ENCODE measurements at places on chromosomes 2 and 18.

DNA sequence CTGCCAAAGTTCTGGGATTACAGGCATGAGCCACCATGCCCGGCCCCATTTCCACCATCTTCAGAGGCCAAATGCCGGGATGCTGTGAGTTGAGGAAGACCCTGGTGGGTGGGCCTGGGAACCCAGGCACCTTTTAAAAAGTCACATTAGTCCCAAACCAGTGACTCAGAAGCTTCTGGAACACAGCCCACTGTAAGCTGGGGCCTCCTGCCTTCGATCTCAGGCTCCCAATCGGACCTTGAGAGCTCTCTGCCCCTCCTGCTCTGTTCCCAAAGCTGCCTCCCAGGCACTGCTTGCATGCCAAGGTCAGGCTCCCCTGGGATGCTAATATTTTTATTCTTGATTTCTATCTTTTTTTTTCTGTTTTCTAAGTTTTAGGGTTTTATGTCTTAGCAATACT is 4.2 kb downstream of the ADCY3 start:
- no peak for DNase-seq

GRCh38 chr18:73714466-73714865 is 433.2 kb downstream of the FBXO15 start:
- DNase-seq: no peak

GRCh38 chr18:67496469-67496868 is 20.1 kb downstream of the DSEL start:
- no peak for DNase-seq

GRCh38 chr18:63421514-63421913 is 762 bp downstream of the VPS4B start:
- DNase-seq: no peak

DNA sequence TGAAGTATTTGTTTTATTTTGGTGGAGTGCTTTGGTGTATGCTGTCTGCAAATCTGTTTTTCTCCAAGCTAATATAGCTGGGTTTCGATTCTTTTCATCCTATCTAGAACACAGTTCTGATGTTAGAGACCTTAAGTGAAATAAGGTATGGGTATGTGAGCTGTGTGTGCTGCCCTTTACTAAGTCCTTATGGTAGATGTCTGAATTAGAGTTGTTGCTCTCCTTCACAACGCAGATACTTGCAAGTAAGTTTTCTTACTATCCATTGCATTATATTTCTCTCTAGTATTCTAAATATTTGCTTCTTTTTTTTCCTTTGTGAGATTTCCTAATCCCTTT is 38.6 kb downstream of the AGFG1 start:
- no peak for DNase-seq
